Fibroblast of skin of back (primary cell): ENCODE measurements at places on chromosomes 1 and 21.
A peak's percentile ranks its signal among the peaks of the same experiment; 100 is the strongest.

GRCh38 chr1:98057236-98057910 is 136.5 kb upstream of the DPYD start:
- DNase-seq: no peak

- no peak for DNase-seq
Observed at GRCh38 chr1:159843459-159843858, 16.8 kb downstream of the SLAMF8 start.

DNA sequence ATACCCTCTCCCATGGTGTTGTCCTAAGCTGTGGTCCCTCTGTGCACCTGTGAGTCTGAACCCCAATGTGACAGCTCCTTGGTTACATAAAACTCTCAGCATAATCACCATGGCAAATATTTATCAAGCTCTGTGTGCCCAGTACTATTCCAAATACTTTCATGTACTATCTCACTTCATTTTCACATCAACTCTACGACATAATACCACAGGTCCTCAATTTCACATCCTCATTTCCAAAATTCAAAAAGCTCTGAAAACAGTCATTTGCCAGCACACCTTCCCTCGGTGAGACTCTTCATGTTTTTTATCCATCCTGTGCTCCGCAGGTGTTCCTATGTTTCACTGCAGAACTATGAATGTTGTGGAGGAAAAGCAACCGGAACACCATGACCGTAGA is 12.4 kb upstream of the CREG1 start:
- no peak for DNase-seq

DNA sequence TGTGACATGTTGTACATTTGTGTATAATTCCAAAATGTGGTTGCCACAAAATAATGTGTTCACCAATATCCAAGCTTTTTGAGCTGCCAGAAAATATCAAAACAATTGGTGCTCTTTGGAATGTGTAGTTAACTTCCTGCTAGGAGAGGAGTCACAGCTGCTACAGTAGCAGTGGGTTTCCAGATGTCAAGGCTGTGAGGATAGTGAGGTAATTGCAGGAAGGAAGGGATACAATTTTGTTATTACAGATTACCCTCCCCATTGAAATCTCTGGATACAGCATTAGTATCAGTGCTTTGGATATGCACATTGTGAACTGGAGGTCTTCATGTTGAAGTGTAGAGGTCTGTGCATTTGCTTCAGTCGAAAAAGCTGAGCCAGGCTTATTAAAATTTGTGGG is 253.2 kb downstream of the PTPRC start:
- peak; percentile 73 for DNase-seq

GRCh38 chr1:221612047-221612777 is 129.7 kb downstream of the DUSP10 start:
- peak; percentile 83 for DNase-seq

GRCh38 chr1:218845589-218845988 is 328.1 kb upstream of the LYPLAL1 start:
- DNase-seq: no peak

DNA sequence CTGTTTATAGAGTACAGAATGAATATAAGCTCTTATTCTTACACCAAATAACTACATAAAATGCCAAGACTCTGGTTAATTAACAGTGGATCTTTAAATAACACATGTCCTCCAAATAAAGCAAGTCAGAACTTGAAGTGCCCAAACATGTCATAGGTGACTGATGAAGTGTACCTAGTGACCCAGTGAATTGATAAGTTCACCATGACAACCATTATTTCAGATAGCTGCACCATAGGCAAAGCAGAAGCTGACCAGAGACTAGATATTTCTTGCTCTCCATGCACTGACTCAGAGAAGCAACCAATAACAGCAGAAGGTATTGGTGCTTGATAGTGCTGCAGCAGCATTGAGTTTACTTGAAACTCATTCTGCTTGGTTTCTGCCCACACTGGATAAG is 192.1 kb downstream of the DUSP10 start:
- DNase-seq: no peak

GRCh38 chr1:5099558-5099957 is 445.1 kb downstream of the AJAP1 start:
- DNase-seq: no peak

DNA sequence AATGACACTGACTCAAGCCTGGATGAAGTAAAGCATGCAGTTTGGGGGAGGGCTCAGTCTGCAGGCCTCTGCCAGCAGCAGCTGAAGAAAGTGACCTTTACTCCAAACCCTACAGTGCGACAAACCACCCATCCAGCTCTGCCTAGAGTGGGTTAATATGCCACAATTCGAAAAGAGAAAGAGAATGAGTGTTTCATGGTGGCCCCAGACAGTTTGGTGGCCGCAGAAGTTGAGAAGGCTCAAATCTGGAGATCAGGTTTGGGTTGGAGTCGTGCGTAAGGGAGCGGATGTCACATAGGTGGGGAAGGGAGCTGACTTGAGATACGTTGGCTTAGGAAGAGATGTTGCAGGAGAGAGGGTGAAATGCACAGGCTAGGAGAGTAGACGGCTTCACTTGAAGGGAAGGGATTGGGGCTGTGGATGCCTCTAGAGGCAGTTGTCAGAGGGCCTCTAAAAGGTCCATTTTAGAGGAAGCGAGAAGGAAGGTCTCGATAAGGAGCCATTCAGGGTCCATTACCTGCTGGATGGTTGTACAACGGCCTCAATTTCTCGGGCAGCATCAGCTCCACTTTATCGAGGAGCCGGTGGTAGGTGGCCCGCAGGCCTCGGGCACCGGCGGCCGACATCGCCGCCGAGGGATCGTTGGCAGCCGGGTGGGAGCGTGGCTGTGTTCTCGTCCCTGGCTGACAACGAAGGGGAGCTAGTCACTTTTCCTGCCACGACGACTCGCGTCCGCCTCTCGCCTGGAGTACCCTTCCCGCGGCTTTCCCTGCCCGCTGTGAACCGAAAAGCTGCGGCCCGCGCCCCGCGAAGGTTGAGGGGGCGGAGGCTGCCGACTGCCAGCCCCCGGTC is 1.0 kb upstream of the DCAF6 start:
- DNase-seq: peak; percentile 50

GRCh38 chr1:229031061-229031460 is 239.8 kb upstream of the RAB4A start:
- DNase-seq: no peak

GRCh38 chr1:218711884-218712674 is 366.9 kb downstream of the TGFB2 start:
- peak; percentile 50 for DNase-seq

GRCh38 chr1:34054920-34055319 is 110.1 kb downstream of the CSMD2 start:
- DNase-seq: no peak

- peak; percentile 75 for DNase-seq
Observed at GRCh38 chr1:197180252-197180878, 33.9 kb upstream of the ASPM start.

DNA sequence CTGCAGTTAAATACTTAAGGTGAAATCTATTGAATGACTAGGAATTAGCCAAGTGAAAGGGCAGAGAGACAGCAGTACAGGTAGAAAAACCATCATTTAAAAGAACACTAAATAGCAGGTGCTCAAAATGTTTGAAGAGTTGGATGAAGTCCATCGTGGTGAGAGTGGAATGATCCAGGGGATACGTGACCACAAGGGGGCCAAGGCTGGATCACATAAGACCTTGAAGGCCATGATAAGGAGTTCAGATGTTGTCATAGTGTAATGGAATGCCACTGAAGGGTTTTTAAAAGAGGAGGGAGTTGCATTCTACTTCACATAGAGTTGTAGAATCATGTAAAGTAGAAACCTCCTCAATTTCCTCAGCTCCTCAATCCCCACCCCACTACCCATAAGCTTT is 34.8 kb upstream of the HOOK1 start:
- no peak for DNase-seq

DNA sequence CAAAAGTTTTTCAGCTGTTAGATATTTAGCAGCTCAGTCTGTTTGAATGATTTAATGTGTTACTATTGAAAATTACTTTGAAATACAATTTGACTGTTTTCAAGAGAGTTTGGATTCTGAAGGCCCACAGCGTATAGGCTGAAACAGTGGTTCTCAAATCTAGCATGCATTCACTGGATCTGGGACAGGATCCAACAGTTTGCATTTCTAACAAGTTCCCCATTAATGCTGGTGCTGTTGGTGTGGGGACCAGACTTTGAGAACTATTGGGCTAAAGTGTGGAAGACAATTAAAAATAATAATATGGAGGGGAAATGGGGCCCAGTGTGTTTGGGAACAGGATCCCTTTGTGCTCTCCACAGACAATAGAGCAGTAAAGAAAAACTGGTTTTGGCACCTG is 31.9 kb downstream of the ITSN1 start:
- no peak for DNase-seq
